ENCODE measurements at places on chromosomes 12 and 14.

GRCh38 chr14:103556946-103557758, 5.3 kb downstream of the BAG5 start:
- no peak for DNase-seq

- DNase-seq, result no peak
Observed at GRCh38 chr12:91250273-91250665, 67.7 kb upstream of the DCN start.

GRCh38 chr12:57517187-57517586, 3.1 kb downstream of the DDIT3 start:
- no peak for DNase-seq

GRCh38 chr14:94638961-94639817, 27.0 kb downstream of the SERPINA3 start:
- no peak for DNase-seq

DNA sequence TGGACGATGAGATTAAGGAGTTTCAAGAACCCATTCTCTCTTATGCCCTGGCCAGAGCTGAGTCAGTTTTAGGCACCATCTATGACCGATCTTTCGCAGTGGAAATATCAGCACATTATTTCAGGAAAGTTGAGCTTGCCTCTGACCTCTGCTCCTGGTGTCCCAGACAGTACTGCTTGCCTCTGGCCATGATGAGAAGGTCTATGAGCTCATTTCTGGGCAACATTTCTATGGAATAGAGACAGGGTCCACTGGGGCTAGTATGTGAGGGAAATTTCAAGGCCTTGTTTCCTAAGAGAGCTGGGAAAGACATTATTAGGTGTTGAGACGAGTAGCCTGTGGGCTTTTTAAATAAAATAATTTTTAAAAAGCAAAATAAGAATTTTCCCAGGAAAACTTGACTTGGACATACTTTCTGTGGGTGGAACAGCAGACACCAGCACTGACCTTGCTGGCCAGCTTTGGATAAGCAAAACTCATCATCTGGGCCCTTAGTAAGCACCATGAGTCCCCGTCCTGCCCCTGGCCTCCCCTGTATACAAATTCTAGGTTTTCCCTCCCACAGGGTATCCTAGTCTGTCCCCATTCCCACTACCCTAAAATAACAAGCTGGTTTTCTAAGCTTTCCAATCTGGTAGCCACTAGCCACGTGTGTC, 43.4 kb downstream of the DIO2 start:
- no peak for DNase-seq

- DNase-seq, result no peak
Observed at GRCh38 chr14:104634886-104635570, 30.5 kb upstream of the TMEM179 start.

GRCh38 chr14:50812180-50812579, 18.8 kb downstream of the NIN start:
- DNase-seq, result no peak

DNA sequence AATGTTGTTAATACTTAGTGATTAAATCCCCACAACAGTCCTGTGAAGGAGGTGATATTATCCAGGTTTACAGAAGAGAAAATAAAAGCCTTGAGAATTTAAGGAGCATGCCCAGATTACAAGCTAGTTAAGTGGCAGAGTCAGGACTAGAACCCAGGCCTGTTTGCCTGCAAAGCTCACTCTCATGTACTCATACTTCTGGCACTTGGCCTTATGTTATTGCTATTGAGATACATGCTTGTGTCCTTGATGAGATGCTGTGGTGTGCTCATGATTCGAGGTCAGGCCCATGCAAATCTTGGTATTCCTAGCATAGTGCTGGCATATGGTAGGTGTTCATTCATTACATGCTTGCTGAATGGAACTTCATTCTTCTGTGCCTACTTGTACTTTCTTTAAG, 7.6 kb upstream of the EID3 start:
- DNase-seq, result no peak

DNA sequence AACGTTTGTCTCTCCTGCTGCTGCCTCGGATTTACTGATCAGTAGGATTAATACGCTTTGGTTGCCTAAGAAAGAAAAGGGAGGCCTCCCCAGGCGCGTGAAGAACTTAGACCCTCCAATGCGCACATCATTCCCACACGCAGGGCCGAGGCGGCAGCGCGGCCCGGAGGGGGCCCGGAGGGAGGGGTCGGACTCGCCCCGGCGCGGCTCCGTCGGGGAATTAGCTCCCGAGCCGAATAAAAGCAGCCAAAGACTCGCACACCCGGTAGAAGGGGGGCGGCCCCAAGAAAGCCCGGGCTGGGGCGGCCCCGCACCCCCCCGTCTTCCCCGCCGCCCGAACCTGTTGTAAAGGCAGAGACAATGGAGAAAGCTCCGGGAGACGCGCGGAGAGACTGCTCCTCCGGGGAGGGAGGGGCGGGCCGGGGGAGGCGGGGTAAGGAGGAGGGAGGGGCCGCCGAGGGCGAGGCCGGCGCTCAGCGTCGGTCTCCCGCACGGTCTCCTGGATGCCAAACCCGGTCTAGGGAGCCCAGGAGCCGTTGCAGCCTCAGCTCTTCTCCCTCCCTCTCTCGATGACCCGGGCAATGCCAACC, at the start of gene NELL2:
TSS of gene NELL2 (minus strand) at position 362 of the 590 bp plus-strand sequence. CDS start 446 bp downstream, outside the sequence.
- peak; percentile 41 for DNase-seq

DNA sequence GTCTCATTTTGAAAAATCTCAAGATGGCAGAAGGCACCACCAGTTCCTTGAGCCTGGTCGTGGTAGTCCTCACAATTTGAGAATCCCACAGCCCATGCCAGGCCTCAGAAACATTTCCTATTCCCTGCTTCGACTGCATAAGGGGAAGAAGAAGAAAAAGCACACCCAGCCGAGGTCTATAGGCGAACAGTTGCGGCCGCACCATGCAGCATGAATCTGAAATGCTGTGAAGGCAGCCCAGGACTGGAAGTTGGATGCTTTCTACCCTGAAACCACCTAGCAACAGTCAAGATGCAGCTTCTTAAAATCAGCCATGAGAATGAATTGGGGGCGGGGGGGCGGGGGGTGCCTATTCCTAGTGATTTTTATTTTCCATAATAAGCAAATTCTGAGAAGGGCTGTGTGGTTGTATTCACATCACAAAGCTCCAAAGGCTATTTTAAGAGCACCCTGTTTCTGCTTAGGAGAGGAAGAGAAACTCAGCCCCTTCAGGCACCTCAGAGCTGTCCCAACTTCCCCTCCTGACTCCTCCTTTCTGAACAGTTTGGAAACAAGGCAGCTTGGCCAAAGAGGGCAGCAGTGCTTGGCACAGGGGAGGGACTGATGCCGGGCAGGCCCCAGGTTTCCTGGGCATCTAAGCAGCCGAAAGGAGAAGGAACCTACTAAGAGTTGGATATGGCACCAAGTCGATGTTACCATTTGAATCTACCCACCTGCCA, 172.5 kb upstream of the FOXN3 start:
- DNase-seq, result no peak

- DNase-seq, result no peak
Observed at GRCh38 chr14:82621881-82622450, 1088.3 kb upstream of the SEL1L start.

- DNase-seq, result no peak
Observed at GRCh38 chr14:99317231-99318090, 45.5 kb upstream of the BCL11B start.

GRCh38 chr12:106305376-106305775, 2.8 kb downstream of the TCP11L2 start:
- no peak for DNase-seq

- DNase-seq, result peak; percentile 35
Observed at GRCh38 chr12:76964784-76965571, 86.2 kb upstream of the CSRP2 start.

- no peak for DNase-seq
Observed at GRCh38 chr14:34023824-34024767, 73.2 kb upstream of the EGLN3 start.

- DNase-seq, result no peak
Observed at GRCh38 chr12:15688202-15688736, 100.9 kb downstream of the EPS8 start.

GRCh38 chr12:66210840-66211239, 21.8 kb downstream of the IRAK3 start:
- no peak for DNase-seq

DNA sequence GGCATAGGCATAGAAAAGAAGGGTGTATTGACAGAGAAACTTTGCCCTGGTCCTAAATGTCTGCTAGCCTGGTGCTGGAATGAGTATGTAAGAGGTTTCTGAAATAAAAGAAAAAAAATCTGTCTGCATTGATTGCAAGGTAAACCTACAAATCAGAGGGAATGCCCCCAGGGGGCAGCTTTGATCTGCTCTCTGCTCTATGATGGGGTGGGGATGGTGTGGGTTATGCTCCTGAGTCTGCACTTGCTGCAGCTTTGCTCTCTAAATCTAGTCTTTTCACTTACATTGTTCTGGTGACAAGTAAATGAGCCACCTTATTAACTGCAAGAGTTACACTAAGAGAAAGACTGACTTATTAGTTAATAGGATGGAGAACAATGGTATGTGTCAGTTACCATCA, 468.4 kb upstream of the STXBP6 start:
- no peak for DNase-seq

DNA sequence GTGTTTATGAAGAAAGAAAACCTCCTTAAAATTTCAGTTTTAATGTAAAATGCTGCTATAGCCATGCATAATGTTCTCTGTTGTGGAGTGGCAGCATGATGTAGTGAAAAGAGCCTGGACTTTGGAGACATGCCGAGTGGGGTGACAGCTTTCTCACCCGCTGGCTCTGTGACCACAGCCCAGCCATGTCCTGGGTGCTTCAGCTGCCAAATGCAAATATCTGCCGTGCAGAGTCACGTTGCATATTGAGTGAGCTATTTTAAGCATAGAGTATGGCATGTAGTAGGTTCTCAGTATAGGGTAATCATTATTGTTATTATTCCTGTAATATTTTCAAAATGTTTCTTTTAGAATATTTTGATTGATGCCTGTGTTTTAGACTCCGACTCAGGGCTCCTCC, 15.5 kb upstream of the TCTN2 start:
- no peak for DNase-seq

DNA sequence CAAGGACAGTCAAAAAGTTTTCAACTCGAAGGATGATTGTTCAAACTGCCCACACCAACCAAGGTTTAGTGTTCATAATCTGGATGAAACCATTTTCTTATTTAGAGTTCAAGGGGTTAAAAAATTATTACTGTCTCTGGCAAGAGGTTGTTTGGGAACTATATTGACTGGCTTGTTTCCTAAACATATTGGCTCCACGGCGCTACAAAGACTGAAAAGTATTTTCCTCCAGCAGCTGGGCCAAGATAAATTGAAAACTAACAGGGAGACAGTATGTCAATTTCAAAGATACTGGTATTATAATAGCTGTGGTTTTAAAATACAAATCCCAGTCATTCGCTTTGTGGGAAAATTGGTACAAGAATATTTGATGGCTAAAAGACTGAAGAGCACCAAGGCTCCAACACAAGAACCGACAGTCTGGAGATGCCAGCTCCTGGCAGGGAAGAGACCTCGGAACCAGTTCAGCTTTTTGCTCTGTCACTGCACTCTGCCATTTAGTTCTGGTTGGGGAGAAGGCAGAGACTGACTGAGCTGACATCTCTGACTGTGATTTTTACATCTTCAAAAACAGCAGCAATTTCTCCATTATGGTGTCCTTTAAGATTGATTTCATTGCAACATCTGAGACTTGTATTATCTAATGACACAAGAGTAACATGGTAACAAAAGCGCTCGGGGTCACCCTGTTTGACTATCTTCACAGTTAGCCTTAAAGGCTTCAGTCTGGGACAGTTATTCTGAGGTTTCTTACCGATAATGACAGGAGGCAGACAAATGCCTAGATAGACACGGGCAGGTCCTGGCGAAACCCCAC, 62.0 kb downstream of the ST8SIA1 start:
- no peak for DNase-seq

DNA sequence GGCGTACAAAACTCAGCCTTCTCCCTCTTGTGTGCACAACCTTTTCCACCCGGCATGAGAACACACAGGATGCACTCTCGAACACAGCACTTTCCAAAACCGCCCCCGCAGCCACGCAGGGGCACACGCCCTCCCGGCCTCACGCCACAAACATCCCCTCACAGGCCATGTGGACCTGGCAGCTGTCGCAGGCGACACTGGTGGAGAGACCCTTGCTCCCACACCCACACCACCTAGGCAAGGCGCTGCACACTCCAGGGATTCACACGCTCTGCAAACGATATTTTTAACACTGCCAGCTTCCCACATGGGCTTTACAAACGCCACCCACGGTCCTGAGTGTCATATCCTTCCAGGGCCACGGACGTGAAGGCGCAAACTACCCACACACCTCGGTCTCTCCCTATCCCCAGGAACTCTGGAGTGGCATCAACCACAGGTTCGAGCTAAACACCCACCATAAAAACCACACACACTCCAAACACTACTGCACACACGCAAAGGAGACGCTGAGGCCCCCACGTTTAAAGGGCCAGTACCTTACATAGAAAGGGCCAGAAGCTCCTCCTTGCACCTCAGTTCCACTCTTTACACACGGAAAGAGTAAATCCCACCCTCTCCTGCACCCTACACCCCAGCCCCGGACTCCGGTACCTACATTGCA, 12.4 kb upstream of the ITGB7 start:
- DNase-seq, result no peak

DNA sequence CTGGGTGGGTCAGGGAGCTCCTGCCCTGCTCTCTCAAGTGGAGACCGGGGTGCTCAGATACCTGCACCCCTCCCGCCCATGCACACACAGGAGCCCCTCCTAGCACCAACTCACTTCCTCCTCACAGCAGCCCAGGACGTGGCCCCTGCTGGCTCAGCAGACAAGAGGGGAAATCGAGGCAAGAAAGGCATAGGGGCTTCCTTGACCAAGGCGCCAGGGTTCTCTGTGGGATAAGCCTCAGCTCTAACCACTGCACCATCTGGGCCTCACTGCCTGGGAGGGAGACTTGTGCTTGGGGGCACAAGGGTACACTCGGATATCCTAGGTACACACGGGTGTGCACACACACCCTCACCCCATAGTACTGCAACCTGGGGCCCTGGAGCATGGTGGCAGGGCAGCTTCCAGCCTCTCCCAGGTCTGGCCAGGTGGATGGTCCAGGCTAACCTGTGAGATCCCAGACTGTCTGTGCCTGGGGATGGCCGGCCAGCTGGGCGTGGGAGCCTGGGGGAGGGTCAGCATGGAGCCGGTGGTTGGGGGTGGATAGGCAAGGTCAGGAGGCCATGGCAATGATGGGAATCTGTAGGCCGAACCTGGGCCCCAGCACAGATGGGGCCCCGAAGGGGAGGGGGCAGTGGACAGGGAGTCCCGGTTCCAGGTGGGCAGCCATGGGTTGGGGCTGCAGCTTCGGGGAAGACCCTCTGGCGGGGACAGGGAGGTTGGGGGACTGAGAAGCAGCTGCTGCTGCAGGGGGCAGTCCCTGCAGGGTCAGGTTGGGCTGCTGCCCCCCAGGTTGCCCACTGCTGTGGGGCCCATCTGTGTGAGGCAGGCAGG, 312.4 kb downstream of the TMEM121 start:
- no peak for DNase-seq

- DNase-seq, result no peak
Observed at GRCh38 chr14:103735022-103735421, 19.4 kb downstream of the ZFYVE21 start.

- DNase-seq, result no peak
Observed at GRCh38 chr14:101496776-101497683, 64.3 kb upstream of the DIO3 start.

GRCh38 chr14:70890826-70891659, 16.2 kb upstream of the PCNX1 start:
- DNase-seq, result no peak
